ENCODE measurements at places on chromosomes 6 and 20. TPM values are rescaled to one million over a fixed set of nuclear protein-coding genes. Genes with fewer than 3 reads are reported as not detected.
A peak's percentile ranks its signal among the peaks of the same experiment; 100 is the strongest.

FRK gene
- 4.4 TPM for total RNA-seq

ZFP57 gene
- total RNA-seq: not detected

CST5 gene
- 0.63 TPM for total RNA-seq

GRCh38 chr6:157558487-157559200 lies 177.7 kb downstream of the ZDHHC14 start:
- no peak for DNase-seq

DNA sequence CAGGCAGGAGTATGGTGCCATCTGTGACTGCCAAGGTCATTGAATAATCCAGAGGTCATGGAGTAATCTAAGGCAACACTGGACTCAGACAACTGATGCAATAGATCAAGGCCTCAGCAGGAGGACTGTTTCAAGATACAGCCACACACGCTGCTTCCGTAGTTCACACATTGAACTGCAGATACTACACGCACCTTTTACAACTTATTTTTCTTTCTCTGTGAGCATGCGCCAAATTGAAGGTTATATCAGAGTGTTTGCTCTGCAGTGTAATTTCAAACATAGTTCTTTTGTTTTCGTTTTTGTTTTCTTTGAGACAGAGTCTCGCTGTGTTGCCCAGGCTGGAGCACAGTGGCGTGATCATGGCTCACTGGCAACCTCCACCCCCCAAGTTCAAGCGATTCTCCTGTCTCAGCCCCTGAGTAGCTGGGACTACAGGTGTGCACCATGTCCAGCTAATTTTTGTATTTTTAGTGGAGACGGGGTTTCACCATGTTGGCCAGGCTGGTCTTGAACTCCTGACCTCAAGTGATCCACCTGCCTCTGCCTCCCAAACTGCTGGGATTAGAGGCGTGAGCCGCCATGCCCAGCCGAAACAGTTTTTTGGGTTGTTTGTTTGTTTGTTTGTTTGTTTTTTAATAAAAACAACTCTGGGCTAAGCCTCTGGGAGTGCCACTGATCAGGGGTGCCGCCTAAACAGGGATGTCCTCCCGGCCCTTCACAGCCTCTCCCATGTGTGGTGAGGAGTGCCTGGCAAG lies 96.6 kb upstream of the NAA20 start:
- no peak for DNase-seq

DNA sequence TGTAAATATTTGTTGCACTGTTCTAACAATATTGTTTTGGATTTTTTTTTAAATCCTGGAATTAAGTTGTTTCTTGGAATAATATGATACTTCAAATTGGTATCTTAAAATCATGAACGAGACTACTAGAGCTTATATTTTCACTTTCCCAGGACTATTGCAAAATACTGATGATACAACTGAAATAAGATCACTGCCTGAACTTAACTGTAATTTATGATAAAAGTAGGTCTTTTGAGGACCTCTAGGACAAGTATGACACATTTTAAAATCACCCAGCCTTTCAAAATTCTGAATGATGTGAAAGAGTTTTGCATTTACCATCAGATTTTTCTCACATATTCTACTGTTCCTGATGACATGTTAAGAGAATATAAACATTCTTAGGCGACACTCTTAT lies 8.6 kb upstream of the UBE2J1 start:
- no peak for DNase-seq

DNA sequence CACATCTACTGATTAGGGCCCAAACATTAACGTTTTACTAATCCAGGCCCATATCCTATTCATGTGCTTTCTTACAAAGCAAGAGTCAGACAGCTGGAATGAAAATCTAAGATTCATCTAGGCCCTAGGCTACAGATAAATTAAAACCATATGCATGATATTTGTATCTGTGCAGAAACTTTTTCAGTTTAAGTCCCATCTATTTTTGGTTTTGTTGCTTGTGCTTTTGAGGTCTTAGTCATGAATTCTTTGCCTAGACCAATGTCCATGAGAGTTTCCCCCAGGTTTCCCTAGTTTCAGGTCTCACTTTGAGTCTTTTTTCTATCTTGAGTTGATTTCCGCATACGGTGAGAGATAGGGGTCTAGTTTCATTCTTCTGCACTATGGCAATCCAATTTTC lies 20.2 kb downstream of the ADNP start:
- DNase-seq: no peak

- peak; percentile 27 for DNase-seq
Observed at GRCh38 chr6:72622094-72622940, 453 bp downstream of the KCNQ5 start.

DNA sequence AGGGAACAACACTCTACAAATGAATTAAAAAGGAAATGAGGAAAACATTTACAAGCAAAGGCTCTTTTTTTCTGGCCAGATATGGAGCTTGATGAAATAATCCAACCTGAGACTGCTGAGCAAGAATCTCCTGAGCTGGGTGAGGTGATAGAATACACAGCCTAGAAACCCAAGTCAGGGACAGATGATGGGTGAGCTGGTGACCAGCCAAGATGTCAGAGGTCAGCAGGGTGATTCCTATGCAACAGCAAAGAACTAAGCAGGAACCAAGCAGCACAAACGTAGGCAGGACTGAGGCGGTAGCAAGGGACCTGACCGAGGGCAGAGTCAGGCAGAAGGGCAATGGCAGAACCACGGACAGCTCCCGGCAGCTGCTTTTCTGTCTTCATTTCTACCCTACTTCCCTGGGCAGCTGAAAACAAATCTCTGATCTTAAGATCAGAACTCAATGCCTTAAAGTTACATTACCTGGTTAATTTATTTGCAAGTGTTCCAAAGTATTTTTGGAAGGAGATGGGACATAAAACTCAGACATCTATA lies 75.1 kb downstream of the CDC40 start:
- no peak for DNase-seq

DNA sequence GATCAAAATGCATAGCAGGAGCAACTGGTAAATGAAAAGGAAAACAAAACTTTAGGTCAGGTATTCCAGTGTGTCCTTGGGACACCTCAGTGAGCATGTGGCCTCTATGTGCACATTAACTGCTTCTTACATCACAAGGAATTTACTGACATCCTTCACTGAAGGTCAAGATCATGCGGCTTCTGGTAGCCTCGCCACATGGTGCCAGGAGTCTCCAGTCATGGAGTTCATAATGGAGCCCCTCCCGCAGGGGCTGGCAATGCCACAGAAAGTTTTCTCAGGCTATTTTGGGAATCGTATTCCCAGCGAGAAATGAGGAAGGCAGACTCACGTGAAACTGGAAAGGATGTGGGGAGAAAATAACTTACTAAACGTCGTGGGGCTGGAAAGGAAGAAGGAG lies 19.7 kb upstream of the SLC22A3 start:
- no peak for DNase-seq

GRCh38 chr20:49508435-49509199 lies 26.1 kb upstream of the KCNB1 start:
- DNase-seq: no peak

DNA sequence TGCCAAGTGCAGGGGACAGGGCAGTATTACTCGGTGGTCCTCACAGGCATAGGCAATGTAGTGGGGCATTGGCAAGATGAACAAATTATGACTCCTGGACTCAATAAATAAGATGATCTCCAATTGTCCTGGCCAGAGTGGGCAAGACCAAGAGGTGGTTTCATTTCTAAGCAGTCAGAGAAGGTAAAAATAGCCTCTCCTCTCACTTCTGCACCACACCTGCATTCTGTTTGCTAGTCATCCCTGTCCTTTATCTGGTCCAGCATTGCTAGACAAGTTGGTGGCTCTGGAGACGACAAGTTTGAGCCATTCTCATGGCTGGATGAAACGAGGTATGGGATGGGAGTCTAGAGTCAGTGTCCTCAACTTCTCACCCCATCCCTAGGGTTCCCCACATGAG lies 83.0 kb downstream of the BANF2 start:
- DNase-seq: no peak

Data from pancreas (tissue), 10 donors.